ENCODE measurements at places on chromosomes 7 and 10. TPM values are rescaled to one million over a fixed set of nuclear protein-coding genes. Genes with fewer than 3 reads are reported as not detected.

NKX1-2 gene
- total RNA-seq: not detected

MGAM2 gene
- total RNA-seq: not detected

- H3K27ac ChIP-seq: no peak within 1 kb of the TSS
- peak within 1 kb of the TSS; percentile 83 for H3K4me3 ChIP-seq
- peaks cover 20% of the 10 kb centered on the region for H3K4me1 ChIP-seq
- H3K36me3 ChIP-seq: no peaks in the 10 kb centered on the region
- peaks cover 14% of the 10 kb centered on the region for H3K27me3 ChIP-seq
These were observed at the start of gene TSPAN15 for GRCh38 chr10:69451209-69451783. Gene TSPAN15, plus strand, starts transcription at chr10:69451465. Its CDS starts 130 bp downstream, at chr10:69451595.

- H3K36me3 ChIP-seq: peaks cover 5% of the 10 kb centered on the region
- H3K4me3 ChIP-seq: no peak overlapping the region
- DNase-seq: no peak
- no peak overlapping the region for H3K27ac ChIP-seq
- peaks cover 18% of the 10 kb centered on the region for H3K27me3 ChIP-seq
These were observed 17.7 kb upstream of the FXYD4 start for GRCh38 chr10:43353495-43354329.

DNA sequence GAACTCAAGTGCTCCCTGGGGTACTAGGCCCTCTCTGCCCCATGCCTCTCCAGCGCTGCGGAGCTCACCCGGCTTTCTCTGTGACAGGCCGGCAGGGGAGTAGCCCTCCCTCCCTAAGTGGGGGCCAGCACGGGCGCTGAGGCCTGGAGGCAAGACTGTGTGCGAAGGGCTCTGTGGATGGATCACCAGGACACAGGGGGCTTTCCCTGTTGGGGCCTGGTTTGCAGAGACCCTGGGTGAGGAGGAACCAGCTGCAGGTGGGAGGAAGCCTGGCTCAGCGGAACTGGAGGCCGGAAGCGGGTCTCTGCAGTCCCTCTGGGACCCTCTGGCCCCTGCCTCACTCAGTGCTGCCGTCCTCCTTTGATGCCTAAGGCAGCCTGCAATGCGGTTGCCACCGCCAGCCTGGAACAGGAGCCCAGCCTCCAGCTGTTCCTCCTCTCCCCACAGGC lies 106.0 kb downstream of the CYTH3 start:
- no peak for DNase-seq
- H3K27ac ChIP-seq: no peak overlapping the region
- H3K4me3 ChIP-seq: no peak overlapping the region
- peaks cover 3% of the 10 kb centered on the region for H3K36me3 ChIP-seq
- peaks cover 11% of the 10 kb centered on the region for H3K4me1 ChIP-seq

TMEM270 gene
- total RNA-seq: not detected

GRCh38 chr7:111789870-111790269 lies 227.6 kb upstream of the IMMP2L start:
- H3K4me3 ChIP-seq: no peak overlapping the region
- H3K27ac ChIP-seq: no peak overlapping the region
- H3K27me3 ChIP-seq: peaks cover 1% of the 10 kb centered on the region

DNA sequence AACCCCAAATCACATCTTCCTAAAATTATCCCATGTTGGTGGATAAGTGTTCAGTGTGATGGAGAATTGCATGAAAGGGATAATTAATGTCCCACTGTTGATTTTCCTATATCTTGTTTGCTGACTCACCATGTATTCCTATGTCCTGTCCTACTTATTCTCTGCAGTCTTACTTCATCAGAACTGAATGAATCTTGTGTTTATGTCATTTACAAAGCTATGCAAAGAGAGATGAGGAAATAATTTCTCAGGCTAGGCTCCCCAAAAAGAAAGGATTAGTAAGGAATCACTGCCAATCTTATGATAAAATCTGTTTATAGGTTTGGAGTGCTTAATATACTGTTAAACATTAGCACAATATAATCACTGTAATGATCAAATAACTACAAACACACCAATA lies 360.8 kb downstream of the CRPPA start:
- H3K27ac ChIP-seq: no peak overlapping the region
- H3K4me1 ChIP-seq: no peaks in the 10 kb centered on the region
- H3K36me3 ChIP-seq: no peaks in the 10 kb centered on the region
- H3K27me3 ChIP-seq: no peaks in the 10 kb centered on the region
- no peak for DNase-seq

DNA sequence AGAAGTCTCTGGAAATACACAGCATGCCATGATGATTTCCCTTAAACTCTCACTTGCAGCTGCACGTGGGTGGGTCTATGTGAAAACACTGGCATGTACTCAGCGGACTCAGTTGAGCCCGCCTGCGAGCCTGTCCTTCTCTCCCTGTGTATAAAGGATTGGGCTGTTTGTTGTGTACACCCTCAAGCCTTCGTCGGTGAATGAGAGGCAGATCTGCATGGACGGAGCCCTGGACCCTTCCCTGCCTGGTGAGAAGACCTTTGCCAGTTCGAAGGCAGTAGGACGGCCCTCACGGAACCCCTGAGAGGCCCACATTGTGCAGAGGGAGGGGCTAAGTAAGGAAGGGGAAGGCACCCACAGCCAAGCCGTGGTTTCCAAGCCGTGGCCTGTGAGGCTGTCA lies 121.2 kb downstream of the WDFY4 start:
- peak overlapping the region; percentile 80 for H3K27ac ChIP-seq
- no peaks in the 10 kb centered on the region for H3K27me3 ChIP-seq
- H3K36me3 ChIP-seq: peaks cover 5% of the 10 kb centered on the region
- no peak for DNase-seq
- no peak overlapping the region for H3K4me3 ChIP-seq

- no peaks in the 10 kb centered on the region for H3K27me3 ChIP-seq
- no peaks in the 10 kb centered on the region for H3K36me3 ChIP-seq
- no peak for DNase-seq
These were observed 223.2 kb downstream of the MAD1L1 start for GRCh38 chr7:2009541-2010001.

PILRB gene
- total RNA-seq: 50.6 TPM

DNA sequence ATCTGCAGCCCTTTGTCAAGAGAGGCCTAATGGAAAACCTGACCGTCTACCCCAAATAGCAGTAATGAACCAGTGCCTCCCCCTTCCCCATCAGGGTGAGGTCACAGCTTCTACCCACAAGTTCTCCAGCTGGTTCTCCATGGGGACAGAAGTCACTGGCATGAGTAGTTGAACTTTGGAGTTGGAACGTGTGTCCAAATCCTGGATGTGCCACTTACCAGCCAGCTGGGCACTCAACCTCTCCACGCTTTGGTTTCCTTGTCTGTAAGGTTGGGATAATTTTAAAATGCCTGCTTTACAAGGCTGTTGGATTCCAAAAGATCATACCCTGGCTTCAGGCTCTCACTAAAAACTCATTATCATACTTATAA lies 25.6 kb downstream of the PRLHR start:
- H3K4me1 ChIP-seq: peaks cover 12% of the 10 kb centered on the region
- H3K36me3 ChIP-seq: no peaks in the 10 kb centered on the region
- H3K4me3 ChIP-seq: no peak overlapping the region
- no peak overlapping the region for H3K27ac ChIP-seq
- peaks cover 4% of the 10 kb centered on the region for H3K27me3 ChIP-seq

- no peak overlapping the region for H3K4me3 ChIP-seq
- no peak for DNase-seq
- no peak overlapping the region for H3K27ac ChIP-seq
- H3K36me3 ChIP-seq: no peaks in the 10 kb centered on the region
- H3K27me3 ChIP-seq: no peaks in the 10 kb centered on the region
These were observed 130.3 kb upstream of the POT1 start for GRCh38 chr7:125059861-125060456.

GPR26 gene
- total RNA-seq: not detected

DNA sequence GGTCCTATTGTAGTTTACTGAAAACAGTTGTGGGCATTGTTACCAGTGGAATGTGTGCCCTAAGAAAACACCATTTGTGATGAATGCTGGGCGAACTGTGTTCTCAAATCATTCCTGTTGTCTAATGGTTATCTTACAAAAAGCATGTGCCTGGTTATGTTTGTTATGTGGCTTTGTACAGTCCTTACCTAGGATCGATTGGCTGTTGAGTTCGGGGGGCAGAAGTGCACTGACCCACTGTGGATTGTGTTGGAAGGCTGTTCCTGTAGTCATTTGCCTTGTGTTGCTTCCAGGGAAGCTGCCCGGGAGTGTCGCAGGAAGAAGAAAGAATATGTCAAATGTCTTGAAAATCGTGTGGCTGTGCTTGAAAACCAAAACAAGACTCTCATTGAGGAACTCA lies 84.3 kb downstream of the CREM start:
- no peak overlapping the region for H3K4me3 ChIP-seq
- H3K4me1 ChIP-seq: peaks cover 56% of the 10 kb centered on the region
- no peak for DNase-seq

DNA sequence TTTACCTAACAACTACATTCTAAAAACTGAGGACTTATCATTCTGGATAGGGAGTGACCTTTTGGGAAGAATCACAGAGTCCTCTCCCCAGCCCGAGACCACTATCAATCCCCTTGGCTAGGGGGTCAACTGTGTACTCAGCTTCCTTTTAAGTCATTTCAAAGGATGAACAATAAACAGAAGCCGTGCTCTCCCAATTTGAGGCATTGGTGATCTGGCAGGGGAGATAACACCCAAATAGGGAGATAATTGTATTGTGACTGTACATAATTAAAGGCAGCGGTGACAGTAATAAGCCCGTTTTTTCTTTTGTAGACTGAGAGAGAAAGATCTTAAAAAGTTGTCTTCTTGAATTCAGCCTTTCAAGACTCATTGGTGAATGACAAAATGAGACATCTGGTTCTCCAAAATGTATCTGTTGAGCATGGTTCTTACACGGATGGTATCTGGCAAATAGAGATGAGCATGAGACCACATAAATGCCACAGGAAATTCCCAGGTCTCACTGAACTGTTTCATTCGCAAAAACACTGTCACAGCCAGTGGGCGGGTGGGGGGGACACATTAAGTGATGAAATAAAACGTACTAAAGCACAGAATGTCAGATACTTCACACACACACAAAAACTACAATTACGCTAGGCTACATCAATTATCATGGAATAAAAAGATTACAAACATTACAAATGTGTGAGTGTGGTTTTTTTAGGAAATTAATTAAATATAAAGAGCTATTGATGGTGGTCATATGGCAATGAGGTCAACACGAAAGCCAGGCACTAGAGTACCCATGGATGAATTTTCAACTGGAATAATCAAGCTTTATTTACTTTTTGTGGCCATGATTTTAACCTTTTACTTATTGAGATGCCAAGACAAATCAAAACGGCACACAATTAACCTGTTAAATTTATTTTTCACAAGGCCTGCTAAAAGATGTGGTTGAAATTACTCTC lies 108.4 kb downstream of the HIPK2 start:
- no peak for DNase-seq
- no peak overlapping the region for H3K27ac ChIP-seq
- H3K4me1 ChIP-seq: peaks cover 23% of the 10 kb centered on the region
- no peaks in the 10 kb centered on the region for H3K27me3 ChIP-seq
- H3K36me3 ChIP-seq: peaks cover 7% of the 10 kb centered on the region
- no peak overlapping the region for H3K4me3 ChIP-seq
